ENCODE measurements at places on chromosomes 3 and 15. TPM values are rescaled to one million over a fixed set of nuclear protein-coding genes. Genes with fewer than 3 reads are reported as not detected.

CHDH gene
- 0.78 TPM for total RNA-seq

ADAMTSL3 gene
- total RNA-seq = 24.6 TPM

LRIG1 gene
- 217 TPM for total RNA-seq

CRTC3 gene
- 68.6 TPM for total RNA-seq

GRCh38 chr3:46609212-46609721 is 3.1 kb upstream of the FAM240A start:
- ATAC-seq = no peak

DNA sequence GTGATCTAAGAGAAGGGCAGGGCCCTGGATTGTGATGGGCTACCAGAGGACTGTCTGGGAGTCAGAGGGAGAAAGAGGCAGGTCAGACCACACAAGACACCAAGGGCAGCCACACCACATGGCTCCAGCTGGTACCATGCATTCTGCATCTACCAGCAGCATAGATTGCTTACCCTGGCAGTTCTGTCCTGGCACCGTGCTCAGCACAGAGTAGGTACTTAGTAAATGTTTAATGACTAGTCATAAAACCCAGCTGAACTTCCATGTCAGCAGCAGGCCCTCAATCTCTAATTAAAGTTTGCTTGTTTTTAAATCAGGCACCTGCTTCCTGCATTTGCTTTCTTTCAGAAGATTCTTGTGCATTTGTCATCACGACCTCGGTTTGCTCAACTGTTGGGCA is 77.3 kb upstream of the ATP2B2 start:
- no peak for ATAC-seq

DNA sequence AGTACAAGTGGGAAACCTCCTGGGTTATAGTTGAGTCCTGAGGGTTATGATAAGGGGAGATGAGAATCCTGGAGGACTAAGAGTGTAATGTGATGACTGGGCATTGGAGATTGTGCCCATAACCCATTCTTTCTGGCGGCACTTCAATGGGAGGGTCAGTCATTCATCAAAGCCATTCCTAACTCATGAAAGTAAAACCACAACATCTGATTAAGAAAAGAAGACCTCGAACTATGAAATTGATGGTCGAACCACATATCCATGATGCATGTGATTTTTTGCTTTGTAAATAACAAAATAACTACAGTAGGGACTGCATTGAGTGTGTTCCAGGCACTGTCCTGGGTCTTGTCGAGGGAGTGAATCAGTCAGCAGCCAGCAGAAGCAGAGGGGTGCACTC is 215.1 kb downstream of the SHQ1 start:
- no peak for ATAC-seq

- no peak for ATAC-seq
Observed at GRCh38 chr15:99507016-99507503, 58.7 kb upstream of the MEF2A start.

Measured in gastroesophageal sphincter (tissue), 4 donors.